CD4-positive, CD25-positive, alpha-beta regulatory T cell (primary cell): ENCODE measurements at places on chromosomes 3 and 15.

DNA sequence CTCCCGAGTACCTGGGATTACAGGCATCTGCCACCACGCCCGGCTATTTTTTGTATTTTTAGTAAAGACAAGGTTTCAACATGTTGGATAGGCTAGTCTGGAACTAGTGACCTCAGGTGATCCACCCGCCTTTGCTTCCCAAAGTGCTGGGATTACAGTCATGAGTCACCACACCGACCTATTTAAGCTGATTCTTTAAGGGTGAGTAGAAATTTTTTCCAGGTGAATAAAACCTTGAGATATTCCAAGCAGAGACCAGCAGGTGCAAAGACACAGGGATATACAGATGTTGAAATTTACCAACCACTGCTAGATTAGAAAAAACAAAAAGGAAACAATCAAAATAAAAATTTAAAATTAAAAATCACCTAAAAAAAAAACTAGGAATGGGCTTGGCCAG, 74.4 kb upstream of the CHRNB4 start:
- DNase-seq = no peak
- H3K27me3 ChIP-seq = peaks cover 10% of the 10 kb centered on the region
- no peak overlapping the region for H3K27ac ChIP-seq
- H3K4me3 ChIP-seq = no peak overlapping the region

- no peak overlapping the region for H3K27ac ChIP-seq
- H3K27me3 ChIP-seq = no peaks in the 10 kb centered on the region
- H3K4me3 ChIP-seq = no peak overlapping the region
- no peaks in the 10 kb centered on the region for H3K36me3 ChIP-seq
- no peak for DNase-seq
- no peaks in the 10 kb centered on the region for H3K4me1 ChIP-seq
Observed at GRCh38 chr3:61080737-61081445, 170.4 kb downstream of the FHIT start.

DNA sequence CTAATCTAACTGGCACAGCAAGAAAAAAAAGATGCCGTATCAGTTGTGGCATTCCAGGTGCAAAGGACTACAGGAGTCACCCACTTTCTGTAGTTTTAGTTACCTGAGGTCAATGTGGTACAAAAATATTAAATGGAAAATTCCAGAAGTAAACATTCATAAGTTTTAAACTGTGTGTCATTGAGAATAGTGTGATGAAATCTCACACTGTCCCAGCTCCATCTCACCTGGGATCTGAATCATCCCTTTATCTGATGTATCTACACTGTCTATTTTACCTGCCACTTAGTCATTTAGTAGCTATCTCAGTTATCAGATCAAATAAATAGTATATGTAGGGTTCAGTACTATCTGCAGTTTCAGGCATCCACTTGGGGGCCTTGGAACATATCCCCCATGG, 26.7 kb downstream of the GBE1 start:
- H3K36me3 ChIP-seq = no peaks in the 10 kb centered on the region
- no peak for DNase-seq
- no peak overlapping the region for H3K4me3 ChIP-seq
- no peaks in the 10 kb centered on the region for H3K27me3 ChIP-seq
- H3K4me1 ChIP-seq = no peaks in the 10 kb centered on the region

DNA sequence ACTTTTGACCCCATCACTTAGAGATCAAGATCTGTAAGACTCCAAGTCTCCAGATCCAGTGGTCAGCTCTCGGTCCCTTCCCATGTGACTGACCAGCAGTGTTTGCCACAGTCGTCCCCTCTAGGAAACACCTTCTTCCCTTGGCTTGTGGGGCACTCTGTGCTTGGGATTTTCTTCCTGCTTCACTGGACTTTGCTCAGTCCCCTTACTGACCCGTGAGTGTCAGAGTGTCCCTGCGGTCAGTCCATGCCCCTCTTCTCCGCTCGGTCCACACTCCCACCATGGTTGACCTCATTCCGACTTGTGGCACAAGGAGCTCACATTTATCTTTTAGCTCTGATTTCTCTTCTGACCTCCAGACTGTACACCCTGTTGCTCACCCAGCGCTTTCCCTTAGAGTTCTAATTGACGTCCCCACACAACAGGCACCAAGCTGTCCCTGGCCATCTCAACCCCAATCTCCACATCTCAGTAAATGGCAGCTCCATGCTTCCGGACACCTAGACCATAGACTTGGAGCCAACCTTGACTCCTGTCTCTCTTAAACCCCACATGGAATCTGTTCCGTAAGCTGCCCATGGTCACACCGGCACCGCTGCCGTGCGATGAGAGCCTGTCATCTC, 67.9 kb downstream of the APBA2 start:
- no peaks in the 10 kb centered on the region for H3K36me3 ChIP-seq
- H3K27me3 ChIP-seq = no peaks in the 10 kb centered on the region
- H3K4me3 ChIP-seq = no peak overlapping the region
- peaks cover 4% of the 10 kb centered on the region for H3K4me1 ChIP-seq
- H3K27ac ChIP-seq = no peak overlapping the region

GRCh38 chr15:56963126-56963525, 44.7 kb downstream of the TCF12 start:
- no peak overlapping the region for H3K4me3 ChIP-seq
- no peak overlapping the region for H3K27ac ChIP-seq
- H3K4me1 ChIP-seq = peaks cover 16% of the 10 kb centered on the region
- H3K27me3 ChIP-seq = no peaks in the 10 kb centered on the region
- no peaks in the 10 kb centered on the region for H3K36me3 ChIP-seq
- DNase-seq = no peak

DNA sequence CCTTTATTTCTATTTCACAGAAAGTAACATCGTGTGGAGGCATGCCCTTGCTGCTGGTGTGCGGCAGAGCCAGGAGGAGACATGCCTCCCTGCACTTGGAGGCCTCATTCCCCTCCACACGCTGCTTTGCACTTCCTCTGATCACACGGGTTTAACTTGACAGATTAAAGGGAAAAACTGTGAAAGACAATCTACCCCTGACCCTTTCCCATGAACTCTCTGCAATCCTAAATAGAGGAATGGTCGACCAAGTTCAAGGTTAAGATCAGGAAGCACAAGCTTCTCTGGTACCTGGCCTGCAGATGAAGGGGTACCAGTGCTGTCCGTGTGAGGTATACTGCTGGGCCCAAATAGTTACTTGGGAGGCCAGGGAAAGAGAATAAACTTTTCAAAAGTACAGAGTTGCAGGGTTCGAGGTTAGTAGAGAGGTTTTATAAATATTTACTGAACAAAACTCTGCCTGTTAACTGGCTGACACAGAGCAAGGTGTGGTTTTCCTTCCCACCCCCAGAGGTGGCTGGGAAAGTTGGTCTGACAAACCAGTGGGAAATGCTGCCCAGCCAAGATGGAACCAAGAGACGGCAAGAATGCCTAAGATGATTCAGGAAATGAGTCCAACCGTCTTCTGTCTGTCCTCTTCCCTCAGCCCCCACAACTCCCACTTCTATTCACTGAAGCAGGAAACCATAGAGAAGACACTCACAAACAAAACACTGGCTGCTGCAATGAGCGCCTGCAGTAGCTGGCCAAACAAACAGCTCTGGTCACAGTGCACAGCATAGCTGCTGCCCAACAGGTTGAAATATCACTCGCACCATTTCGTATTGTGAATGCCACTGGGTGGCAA, 79.6 kb downstream of the IGF2BP2 start:
- no peaks in the 10 kb centered on the region for H3K4me1 ChIP-seq
- H3K36me3 ChIP-seq = no peaks in the 10 kb centered on the region
- H3K4me3 ChIP-seq = no peak overlapping the region
- DNase-seq = no peak
